Fibroblast of the aortic adventitia (primary cell): ENCODE measurements at places on chromosomes 2 and 18.

GRCh38 chr18:10457128-10457527 is 2.7 kb downstream of the APCDD1 start:
- no peak for DNase-seq

DNA sequence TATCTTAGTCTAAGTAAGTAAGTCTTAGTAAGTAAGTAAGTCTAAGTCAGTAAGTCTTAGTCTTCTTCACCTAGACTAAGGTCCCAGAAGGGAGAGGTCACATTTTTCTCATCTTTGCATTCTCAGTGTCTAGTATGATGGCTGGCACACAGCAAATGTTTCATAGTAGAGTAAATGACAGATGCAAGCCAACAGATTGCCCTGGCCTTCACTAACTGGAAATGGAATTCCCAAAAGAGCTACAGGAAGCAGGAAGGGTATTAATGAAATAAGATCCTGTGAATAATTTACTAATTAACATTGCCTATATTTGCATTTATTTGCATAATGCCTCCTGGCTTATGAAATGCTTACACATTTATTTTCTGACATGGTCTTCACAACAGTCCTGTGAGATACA is 221.6 kb downstream of the RAD51AP2 start:
- DNase-seq: no peak

- no peak for DNase-seq
Observed at GRCh38 chr2:11338580-11338979, 5.9 kb downstream of the ROCK2 start.

- DNase-seq: no peak
Observed at GRCh38 chr2:240510513-240511210, 47.1 kb downstream of the ANKMY1 start.

GRCh38 chr2:42321452-42322064 is 39.5 kb downstream of the COX7A2L start:
- no peak for DNase-seq
